ENCODE measurements at places on chromosomes 12 and 14.

GRCh38 chr14:27049701-27050100, 451.9 kb upstream of the NOVA1 start:
- DNase-seq = peak; percentile 18

DNA sequence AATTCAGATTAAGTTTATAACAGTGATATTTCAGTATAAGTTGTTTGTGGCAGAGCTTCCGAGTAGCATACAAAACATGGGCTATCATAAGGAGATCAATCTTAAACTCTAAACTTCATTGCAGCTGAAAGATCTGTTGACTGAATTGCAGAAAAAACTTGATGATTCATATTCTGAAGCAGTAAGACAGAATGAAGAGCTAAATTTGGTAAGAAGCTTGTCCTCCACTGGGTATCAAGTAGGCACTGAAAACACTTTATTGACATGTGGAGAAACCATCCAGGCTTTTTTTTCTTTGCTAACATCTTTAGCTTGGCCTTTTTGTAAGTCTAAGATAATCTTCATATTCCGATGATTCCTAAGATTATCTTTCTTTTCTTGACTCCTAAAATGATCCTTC, 93.0 kb downstream of the KTN1 start:
- DNase-seq = no peak

- DNase-seq = peak; percentile 96
These were observed 2.8 kb downstream of the TNS2 start for GRCh38 chr12:53052419-53053217.

DNA sequence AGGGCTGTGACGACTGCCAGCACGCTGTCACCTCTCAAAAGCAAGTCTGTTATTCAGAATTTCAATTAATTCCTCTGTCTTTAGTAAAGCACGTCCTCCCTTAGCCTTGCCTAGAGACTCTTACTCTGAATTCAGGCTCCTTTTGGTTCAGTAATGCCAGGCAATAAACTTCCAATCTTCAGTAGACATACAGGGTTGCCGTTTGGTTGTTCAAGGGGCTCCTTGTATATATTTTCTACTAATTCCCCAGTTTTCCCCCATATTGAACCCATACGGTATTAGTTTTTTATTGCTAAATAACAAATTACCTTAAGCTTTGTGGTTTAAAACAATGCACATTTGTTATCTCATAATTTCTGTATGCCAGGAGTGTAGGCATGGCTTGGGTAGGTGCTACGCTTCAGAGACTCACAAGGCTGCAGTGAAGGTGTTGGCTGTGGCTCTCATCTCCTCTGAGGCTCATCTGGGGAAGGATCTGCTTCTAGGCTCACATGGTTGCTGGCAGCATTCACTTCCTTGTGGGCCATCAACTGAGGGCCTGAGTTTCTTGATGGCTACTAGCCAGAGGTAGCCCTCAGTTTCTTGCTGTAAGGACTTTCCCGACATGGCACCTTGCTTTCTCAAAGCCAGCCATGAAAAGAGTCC, 7.3 kb upstream of the CLECL1 start:
- DNase-seq = no peak

GRCh38 chr12:111816065-111816615, 25.9 kb upstream of the MAPKAPK5 start:
- no peak for DNase-seq

DNA sequence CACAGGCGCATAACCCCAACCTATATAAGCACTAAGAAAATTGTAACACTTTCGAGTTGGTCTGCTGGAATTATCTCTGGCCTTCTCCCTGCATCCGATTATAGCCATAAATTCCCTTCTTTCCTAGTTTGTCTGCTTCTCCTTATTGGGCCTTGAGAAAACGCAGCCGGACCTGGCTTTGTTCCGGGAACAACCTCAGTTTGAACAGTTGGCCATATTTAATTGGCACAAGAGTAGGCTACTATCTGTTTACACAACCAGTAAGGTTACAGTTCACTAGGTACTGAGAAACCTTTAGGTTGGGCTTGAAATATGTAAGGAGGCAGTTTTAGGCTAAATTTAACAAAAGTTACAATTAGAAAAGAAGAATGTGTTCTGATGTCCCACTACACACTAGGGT, 176.1 kb downstream of the IPO8 start:
- DNase-seq = no peak
